ENCODE measurements at places on chromosomes 5 and 9. TPM values are rescaled to one million over a fixed set of nuclear protein-coding genes. Genes with fewer than 3 reads are reported as not detected.

The PCA3 gene
- total RNA-seq, result not detected

The SPATA31E1 gene
- total RNA-seq, result not detected

The FOXD4L4 gene
- not detected for total RNA-seq

The SH3RF2 gene
- 0.26 TPM for total RNA-seq

The PROB1 gene
- not detected for total RNA-seq

The NTMT1 gene
- total RNA-seq, result 82.0 TPM

The IFNA1 gene
- total RNA-seq, result not detected

The GDNF gene
- not detected for total RNA-seq

The TRIM7 gene
- 15.6 TPM for total RNA-seq

The HAVCR2 gene
- total RNA-seq, result not detected

The MARCOL gene
- not detected for total RNA-seq

The CDHR2 gene
- total RNA-seq, result not detected

The ZNG1E gene
- 28.6 TPM for total RNA-seq

The SIL1 gene
- 78.7 TPM for total RNA-seq

The PCDHA6 gene
- total RNA-seq, result 0.86 TPM

The NR2F1-AS1 gene
- total RNA-seq, result 8.1 TPM

The AP3B1 gene
- total RNA-seq, result 49.8 TPM

The FLT4 gene
- 0.10 TPM for total RNA-seq

The CCDC183 gene
- total RNA-seq, result not detected

The C5orf52 gene
- total RNA-seq, result not detected

The NUTM2G gene
- total RNA-seq, result not detected

The PCDHB12 gene
- not detected for total RNA-seq

The ITK gene
- not detected for total RNA-seq

The MSX2 gene
- 10.7 TPM for total RNA-seq

The CTSV gene
- total RNA-seq, result 4.0 TPM

The COL5A1 gene
- total RNA-seq, result 78.9 TPM

The TRIM52 gene
- total RNA-seq, result 5.8 TPM

The PLCXD3 gene
- not detected for total RNA-seq

The SMC5 gene
- 6.1 TPM for total RNA-seq

The PPP3R2 gene
- not detected for total RNA-seq

The SAXO1 gene
- total RNA-seq, result not detected

The UCK1 gene
- total RNA-seq, result 30.6 TPM

The NSG2 gene
- not detected for total RNA-seq

The FAT2 gene
- not detected for total RNA-seq

The SLC36A2 gene
- total RNA-seq, result not detected

The SPATA31D4 gene
- not detected for total RNA-seq

The AGXT2 gene
- not detected for total RNA-seq

The RAB3C gene
- total RNA-seq, result not detected

The CBY3 gene
- total RNA-seq, result not detected

The CARD9 gene
- total RNA-seq, result 1.7 TPM

The SYK gene
- 7.9 TPM for total RNA-seq
